Activated CD4-positive, alpha-beta T cell treated with anti-CD3 and anti-CD28 coated beads, Interleukin-2, amount 10 ng/mL, durations not matched to agents 7 days and 5 days (primary cell): ENCODE measurements at places on chromosomes 5 and 9.

DNA sequence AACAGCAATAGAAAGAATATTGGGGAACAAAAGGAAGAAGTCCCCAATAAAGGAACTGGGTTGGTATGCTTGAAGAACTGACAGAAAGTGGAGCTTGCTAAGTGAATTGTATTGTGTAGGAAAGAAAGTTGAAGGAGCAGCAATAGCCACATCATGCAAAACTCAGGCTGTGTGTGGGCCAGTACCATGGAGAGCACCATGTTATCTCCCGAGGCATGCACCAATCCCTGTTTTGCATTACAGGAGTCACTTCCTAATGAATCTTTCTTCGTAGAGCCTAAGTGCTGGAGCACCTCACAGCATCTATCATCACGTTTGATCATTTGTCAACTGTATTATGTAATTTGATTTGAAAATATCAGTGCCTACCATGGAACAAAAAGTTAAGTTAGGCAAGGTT lies 137.7 kb upstream of the NMUR2 start:
- no peak for DNase-seq

DNA sequence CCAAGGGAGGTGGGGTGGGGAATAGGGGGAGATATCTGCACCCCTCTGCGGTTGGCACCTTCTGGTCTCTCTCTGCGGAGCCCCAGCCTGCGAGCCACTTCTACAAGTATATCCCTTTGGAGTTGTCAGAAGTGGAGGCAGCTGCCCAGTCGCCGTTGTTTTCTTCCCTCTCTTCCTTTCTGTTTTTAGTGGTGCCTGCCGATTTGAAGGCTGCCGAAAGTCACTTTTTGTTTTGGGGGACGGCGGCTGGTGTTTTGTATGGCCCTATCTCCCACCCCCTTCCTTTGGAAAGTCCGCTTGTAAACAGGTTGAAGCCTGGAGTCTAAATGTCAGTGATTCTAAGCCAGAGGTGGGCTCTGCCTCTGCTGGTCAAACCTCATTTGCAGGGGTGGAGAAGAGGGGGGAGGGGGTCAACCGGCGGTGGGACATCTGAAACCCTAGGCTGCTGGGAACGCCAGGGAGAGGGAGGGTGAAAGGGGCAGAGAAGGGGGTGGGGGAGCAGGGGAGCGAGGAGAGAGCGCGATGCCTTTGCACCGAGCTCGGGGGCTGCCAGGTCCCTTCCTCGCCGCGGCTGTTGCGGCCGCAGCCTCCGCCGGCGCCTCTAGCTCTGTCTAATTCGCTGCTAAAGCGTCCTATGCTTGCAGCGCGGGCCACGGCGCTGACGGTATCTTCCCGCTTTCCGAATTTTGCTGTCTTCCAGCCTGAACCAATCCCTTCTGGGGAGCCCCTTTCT lies at the start of gene FGF10:
FGF10 (minus strand) TSS at position 331 of the 733 bp plus-strand sequence. CDS start 738 bp downstream, outside the sequence.
- no peak for DNase-seq

DNA sequence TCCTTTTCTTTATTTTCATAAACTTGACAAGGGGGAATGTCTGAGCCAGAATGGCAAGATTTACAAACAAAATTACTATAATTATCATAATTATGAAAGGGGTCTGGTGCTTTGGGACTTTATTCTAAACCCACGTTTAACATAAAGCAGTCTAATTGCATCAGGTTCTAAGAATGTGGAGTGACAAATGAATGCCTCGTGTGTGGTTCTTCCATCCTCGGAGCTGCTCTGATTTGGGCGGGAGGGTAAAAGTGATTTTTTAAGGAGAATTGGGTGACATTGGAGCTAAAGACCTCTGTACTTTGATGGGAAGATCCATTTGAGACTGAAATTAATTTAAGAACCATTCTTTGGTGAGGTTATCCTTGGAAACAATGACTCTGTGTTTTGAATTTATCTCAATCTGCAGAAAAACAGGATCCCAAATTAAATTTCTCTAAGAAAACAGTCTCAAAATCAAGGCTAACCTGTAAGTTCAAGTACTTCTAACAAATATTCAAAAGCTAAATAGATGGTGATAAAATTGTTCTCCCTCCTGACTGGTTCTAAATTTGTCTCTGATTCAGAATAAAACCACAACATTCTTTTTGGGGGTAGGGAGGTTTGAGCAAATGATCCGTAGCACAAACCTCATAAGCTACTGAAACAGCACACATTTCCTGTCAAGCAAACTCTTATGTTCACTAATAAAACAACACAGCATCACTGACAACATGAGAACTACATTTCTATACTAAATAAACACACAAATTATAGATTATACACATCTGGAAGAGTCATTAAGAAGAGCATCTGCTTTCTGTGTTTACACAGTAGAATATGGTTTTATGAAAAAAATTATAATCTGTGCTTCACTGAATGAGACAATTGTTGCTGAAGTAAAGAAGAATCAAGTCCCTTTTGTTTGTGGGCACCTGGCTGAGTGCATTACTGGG lies 85.5 kb downstream of the DCP2 start:
- no peak for DNase-seq

- no peak for DNase-seq
Measured at GRCh38 chr5:7682379-7682778, 168.6 kb downstream of the CFAP90 start.

DNA sequence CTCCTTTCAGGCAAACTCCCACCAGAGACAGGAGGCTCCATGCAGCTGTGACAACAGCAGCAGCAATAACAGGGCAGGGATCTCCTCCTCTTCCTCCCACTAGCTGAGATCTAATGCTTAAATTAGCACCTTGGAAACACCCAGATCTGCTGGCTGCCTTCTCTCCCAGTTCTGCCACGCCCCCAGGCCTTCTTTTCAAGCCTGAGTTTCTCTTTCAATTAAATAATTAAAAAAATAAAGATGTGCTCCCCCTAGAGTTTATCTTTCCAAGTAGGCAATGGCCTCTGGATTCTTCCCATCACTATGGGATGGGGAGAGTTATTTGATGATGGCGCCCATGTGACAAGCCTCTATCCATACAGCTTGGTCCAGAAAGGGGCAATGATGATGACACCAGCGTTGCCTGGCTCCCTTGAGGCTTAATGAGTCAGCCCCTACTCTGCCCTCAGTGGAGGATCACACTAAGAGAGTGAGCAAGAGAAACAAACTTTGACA lies 3.8 kb downstream of the FAM219A start:
- DNase-seq = no peak

DNA sequence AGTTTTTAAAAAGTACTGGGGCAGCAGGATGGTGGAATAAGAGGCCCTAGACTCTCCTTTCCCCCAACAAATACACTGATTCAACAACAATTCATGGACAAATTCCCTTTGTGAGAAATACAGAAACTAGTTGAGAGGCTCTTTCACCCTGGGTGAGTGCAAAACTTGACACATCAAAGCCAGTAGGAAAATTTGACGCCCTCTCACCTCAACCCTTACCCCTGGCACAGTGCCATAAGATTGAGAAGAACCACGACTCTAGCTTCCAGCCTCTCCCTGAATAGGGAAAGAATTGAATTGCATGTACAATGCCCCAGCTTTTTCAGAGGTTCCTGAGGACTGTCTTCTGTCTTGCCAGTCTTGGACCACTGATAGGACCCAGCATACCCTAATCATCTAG lies 12.3 kb downstream of the KIF4B start:
- no peak for DNase-seq

GRCh38 chr5:150321211-150321610 lies 18.5 kb upstream of the ARSI start:
- DNase-seq = no peak

- no peak for DNase-seq
Measured at GRCh38 chr9:3244963-3245653, 280.7 kb downstream of the RFX3 start.

DNA sequence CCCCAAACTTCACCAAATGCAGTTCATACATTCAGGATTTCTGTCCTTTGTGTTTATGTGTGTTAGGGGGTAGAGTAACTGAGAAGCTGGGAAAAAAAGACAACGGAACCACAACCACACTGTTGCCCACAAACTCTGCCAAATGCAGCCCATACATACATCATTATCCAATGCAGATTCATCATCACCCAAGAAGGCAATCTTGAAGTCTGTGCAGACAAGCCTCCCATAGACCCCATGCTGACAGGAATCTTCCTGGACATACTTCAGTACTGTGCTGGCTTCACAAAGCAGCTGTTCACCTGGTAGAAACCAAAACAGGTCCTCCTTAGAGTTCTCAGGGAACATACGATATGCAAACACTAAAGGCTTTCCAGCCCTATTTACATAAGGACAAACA lies 38.9 kb downstream of the MTMR12 start:
- no peak for DNase-seq

DNA sequence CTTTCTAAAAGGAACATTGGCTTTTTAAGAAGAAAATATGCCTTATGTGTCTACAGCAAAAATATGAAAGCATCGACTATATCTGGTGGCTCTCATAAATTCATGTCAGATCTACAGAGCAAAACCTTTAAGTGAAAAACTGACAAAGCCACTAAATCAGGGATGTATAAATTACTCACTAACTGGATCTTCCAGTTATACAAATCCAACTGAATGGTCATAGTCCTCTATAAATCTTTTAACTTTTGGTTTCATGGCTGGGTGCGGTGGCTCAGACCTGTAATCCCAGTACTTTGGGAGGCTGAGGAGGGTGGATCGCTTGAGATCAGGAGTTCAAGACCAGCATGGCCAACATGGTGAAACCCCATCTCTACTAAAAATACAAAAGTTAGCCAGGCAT lies 29.2 kb upstream of the GZMA start:
- DNase-seq = no peak

- DNase-seq = no peak
Measured at GRCh38 chr5:122515709-122516431, 203.8 kb downstream of the SNCAIP start.

DNA sequence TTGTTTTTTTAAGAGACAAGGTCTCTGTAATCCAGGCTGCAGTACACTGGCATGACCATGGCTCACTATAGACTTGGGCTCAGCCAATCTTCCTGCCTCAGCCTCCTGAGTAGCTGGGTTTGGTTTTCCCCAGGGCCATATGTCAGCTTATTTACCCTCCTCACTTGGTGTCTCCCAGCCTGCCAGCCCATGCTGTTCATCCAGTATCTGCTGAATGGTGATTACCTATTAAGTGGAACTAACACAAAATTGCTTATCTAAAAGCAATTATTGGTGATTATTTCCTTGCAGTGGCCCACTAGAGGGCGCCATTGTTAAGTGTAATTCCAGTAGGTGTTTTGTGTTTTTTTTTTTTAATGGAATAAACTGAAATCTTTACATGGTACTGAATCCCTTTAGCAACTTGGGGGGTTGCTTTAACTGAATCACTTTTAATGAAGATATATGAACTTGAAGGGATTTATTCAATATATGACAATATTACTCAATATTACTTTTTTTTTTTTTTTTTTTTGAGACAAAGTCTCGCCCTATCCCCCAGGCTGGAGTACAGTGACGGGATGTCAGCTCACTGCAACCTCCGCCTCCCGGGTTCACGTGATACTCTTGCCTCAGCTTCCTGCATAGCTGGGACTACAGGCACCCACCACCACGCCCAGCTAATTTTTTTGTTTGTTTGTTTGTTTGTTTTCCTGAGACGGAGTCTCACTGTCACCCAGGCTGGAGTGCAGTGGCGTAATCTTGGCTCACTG lies 13.8 kb downstream of the EXOSC2 start:
- peak; percentile 84 for DNase-seq

- no peak for DNase-seq
Measured at GRCh38 chr9:100639854-100640253, 62.0 kb downstream of the CAVIN4 start.

DNA sequence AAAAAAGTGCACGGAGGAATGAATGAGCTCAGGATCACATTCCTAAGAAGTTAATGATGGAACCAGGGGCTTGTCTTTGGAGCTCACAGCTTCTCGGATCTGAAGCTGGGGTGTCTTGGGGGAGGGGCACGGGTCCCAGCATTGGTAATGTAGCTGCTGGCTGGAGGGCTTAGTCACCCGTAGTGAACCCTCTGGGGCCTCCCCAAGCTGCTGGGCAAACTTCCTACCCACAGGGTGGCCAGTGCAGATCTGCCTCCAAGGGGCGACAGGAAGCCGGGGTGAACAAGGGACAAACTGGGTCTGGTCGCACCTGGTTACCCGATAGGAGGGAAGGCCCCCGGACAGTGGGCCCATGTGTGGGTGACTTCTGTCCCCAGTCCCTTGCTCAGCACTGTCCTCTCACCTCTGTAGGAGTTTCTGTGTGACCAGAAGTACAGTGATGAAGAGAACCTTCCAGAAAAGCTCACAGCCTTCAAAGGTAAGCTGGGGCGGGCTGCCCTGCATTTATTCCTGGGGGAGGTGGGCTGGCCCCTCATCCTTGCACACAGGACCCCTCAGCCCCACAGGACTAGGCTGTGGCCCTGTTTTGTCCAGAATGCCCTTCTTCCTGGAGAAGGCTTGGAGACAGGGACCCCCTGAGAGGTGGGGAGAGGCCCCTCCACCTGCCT lies 14.1 kb upstream of the NUP214 start:
- DNase-seq = no peak

GRCh38 chr9:131546336-131547084 lies 1.2 kb downstream of the PRRT1B start:
- no peak for DNase-seq

- no peak for DNase-seq
Measured at GRCh38 chr5:93995126-93995621, 253.8 kb upstream of the POU5F2 start.

DNA sequence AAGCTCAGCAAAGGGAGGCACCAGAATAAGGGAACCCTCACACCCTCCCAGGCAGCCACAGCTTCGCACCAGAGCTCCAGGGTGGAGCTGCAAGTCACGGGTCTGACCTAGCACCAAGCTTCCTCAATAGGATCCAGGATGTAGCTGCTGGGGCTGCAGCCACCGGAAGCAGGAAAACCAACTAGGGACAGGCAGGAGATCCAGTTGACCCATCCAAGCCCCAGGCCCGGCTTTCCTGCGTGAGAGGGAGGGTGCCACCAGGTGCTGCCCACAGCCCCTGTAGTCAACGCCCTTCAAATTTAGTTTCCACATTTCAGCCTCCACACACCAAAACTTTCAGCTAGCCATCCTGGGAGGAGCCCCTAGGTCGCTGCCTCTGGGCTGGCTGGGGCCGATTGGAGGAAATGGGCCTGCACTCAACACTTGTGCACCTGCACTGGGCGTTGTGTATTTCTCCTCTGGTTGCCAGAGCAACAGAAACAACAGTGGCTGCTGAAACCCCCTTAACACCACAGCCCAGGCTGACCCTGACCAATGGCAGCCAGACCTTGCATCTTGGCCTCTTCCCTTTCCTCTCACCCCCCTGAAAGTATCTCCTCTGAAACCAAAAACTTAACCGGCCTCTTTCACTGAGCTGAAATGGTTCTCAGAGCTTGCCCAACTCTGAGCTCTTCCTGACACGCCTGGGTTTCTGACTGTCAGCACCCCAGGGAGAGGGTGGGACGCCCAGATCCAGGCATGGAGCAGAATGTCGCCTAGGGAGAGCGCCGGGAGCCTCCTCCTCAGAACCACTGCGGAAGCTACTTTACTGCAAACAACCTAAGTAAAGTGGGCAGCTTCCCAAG lies 226.5 kb upstream of the MAP3K1 start:
- peak; percentile 78 for DNase-seq

- DNase-seq = no peak
Measured at GRCh38 chr5:162817364-162817763, 620.0 kb upstream of the CCNG1 start.

GRCh38 chr5:56168066-56168478 lies 65.1 kb downstream of the ANKRD55 start:
- DNase-seq = no peak
